CD4-positive, alpha-beta T cell (primary cell): ENCODE measurements at places on chromosomes 7 and 10. TPM values are rescaled to one million over a fixed set of nuclear protein-coding genes. Genes with fewer than 3 reads are reported as not detected.

GRCh38 chr10:68156373-68157185 is 47.3 kb downstream of the MYPN start:
- no peaks in the 10 kb centered on the region for H3K27me3 ChIP-seq
- no peaks in the 10 kb centered on the region for H3K4me1 ChIP-seq
- no peak overlapping the region for H3K4me3 ChIP-seq
- H3K27ac ChIP-seq, result no peak overlapping the region
- peak; percentile 16 for DNase-seq

- H3K4me3 ChIP-seq, result no peak overlapping the region
- no peaks in the 10 kb centered on the region for H3K4me1 ChIP-seq
- H3K27ac ChIP-seq, result no peak overlapping the region
- DNase-seq, result no peak
Measured at GRCh38 chr7:54955696-54956420, 63.0 kb upstream of the EGFR start.

DNA sequence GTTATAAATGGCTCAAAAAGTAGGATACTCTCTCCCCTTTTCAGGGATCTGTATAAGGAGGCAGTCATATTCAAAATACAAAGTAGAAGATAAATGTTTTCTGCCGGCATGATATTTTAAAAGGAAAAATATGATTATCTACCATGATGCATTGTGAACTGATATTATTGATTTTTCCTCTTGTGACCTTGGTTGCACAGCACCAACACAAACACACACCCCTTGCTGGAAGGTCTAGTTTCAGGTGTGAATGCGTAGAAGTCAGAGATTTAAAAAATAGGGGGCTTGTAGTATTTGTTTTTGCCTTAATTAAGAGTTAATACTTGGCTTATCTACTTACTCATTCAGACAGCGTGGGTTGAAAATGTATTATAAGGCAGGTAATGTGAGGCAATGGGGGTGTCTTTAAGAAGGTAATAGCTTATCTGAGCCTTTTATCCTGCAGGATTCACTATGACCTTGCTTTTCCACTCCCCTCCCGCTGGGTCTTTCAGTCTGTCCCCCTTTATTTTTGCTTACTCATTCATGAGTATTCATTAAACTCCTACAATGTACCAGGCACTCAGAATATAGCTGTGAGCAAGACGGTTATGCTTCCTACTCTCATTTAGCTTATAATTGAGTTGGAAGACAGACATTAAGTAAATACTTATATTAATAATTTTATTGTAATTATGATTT is 390.6 kb downstream of the SDK1 start:
- no peaks in the 10 kb centered on the region for H3K4me1 ChIP-seq
- no peaks in the 10 kb centered on the region for H3K36me3 ChIP-seq
- DNase-seq, result no peak
- no peak overlapping the region for H3K4me3 ChIP-seq

DNA sequence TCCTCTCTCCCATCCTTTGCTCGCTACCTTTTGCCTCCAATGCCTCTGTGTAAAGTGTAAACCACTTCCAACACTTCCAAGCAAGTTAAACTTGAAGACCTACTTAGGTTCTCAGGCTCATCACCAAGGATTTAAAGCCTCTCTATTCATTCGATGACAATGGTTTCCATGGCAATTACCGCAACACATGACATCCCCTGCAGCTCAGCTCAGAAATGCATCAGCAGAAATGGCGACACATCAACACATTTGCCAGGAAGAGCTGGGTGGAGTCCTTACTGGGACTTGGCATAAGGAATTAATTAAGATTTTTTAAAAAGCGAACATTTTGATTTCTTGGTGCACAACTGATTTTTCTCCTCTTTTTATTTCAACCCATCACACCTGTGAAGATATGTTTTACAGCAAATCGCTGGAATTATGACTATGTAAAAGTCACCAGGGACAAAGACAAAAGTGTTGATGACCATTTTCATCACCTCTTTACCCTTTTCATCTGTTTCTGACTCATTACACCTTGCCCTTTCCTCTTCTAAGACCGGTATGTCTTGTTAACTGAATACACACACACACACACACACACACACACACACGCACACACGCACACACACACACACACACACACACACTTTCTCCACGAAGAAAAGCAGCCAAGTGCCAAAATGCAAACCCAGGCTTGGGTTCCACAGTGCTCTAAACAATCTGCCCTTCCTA is 453.4 kb upstream of the CELF2 start:
- H3K4me1 ChIP-seq, result no peaks in the 10 kb centered on the region
- H3K27me3 ChIP-seq, result no peaks in the 10 kb centered on the region
- no peaks in the 10 kb centered on the region for H3K36me3 ChIP-seq
- H3K27ac ChIP-seq, result no peak overlapping the region
- no peak for DNase-seq

GRCh38 chr10:97199152-97199551 is 13.4 kb upstream of the SLIT1 start:
- H3K4me1 ChIP-seq, result peaks cover 11% of the 10 kb centered on the region
- H3K4me3 ChIP-seq, result no peak overlapping the region
- peaks cover 5% of the 10 kb centered on the region for H3K27me3 ChIP-seq
- H3K36me3 ChIP-seq, result no peaks in the 10 kb centered on the region

DNA sequence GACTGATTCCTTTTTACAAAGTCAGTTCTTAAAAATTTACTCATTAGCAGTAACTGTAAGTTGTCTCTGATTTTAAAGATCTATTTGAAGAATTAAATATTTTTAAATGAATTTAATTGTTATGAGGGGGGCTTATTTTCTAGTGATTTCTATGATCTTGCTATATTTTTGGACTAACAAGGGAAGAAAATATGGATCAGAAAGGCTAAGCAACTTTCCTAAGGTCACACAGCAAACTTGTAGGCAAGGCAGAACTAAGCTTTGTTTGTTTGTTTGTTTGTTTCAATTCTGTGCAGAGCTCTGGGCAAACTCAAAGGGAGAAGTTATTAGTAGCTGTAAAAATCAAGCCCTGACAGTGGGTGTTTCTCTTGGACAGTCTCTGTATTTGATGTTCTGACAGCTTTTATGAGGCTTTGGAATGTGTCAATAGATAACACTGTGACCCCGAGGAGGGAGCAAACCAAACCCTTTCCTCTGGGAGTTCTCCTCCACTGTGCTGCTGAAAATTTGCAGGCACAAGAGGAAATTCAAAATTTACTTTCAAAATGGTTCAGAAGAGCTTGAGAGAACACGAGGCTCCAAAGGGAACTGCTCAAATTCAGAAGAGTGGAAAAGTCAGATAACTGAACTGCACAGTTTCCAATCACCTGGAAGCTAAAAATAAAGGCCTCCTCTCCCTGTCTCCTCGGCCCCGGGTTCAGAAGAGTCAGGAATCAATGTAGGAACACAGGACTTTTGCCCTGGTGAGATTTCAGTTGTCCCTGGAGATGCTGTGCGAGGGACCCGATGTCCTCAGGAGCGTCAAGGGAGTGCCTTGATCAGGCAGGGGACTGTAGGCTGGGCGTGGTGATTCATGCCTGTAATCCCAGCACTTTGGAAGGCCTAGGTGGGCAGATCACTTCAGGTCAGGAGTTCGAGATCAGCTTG is 325.7 kb downstream of the GATA3 start:
- H3K4me1 ChIP-seq, result no peaks in the 10 kb centered on the region
- no peaks in the 10 kb centered on the region for H3K36me3 ChIP-seq
- H3K27ac ChIP-seq, result no peak overlapping the region

- H3K27ac ChIP-seq, result no peak overlapping the region
- no peaks in the 10 kb centered on the region for H3K4me1 ChIP-seq
- H3K36me3 ChIP-seq, result no peaks in the 10 kb centered on the region
- no peak for DNase-seq
- no peak overlapping the region for H3K4me3 ChIP-seq
Measured at GRCh38 chr10:70992436-70992835, 104.1 kb upstream of the PCBD1 start.

- no peaks in the 10 kb centered on the region for H3K36me3 ChIP-seq
- no peak for DNase-seq
- H3K27ac ChIP-seq, result no peak overlapping the region
- no peaks in the 10 kb centered on the region for H3K27me3 ChIP-seq
Measured at GRCh38 chr10:85447690-85448089, 918.9 kb downstream of the GRID1 start.

GRCh38 chr10:71772832-71773220 is 494 bp downstream of the VSIR start:
- peaks cover 75% of the 10 kb centered on the region for H3K4me1 ChIP-seq
- no peak for DNase-seq
- H3K27me3 ChIP-seq, result no peaks in the 10 kb centered on the region
- H3K4me3 ChIP-seq, result peak overlapping the region; percentile 90
- peak overlapping the region; percentile 88 for H3K27ac ChIP-seq

- H3K27me3 ChIP-seq, result no peaks in the 10 kb centered on the region
- H3K4me1 ChIP-seq, result peaks cover 8% of the 10 kb centered on the region
- H3K36me3 ChIP-seq, result no peaks in the 10 kb centered on the region
- H3K27ac ChIP-seq, result no peak overlapping the region
- no peak for DNase-seq
Measured at GRCh38 chr7:148265896-148266295, 324.7 kb upstream of the C7orf33 start.

DNA sequence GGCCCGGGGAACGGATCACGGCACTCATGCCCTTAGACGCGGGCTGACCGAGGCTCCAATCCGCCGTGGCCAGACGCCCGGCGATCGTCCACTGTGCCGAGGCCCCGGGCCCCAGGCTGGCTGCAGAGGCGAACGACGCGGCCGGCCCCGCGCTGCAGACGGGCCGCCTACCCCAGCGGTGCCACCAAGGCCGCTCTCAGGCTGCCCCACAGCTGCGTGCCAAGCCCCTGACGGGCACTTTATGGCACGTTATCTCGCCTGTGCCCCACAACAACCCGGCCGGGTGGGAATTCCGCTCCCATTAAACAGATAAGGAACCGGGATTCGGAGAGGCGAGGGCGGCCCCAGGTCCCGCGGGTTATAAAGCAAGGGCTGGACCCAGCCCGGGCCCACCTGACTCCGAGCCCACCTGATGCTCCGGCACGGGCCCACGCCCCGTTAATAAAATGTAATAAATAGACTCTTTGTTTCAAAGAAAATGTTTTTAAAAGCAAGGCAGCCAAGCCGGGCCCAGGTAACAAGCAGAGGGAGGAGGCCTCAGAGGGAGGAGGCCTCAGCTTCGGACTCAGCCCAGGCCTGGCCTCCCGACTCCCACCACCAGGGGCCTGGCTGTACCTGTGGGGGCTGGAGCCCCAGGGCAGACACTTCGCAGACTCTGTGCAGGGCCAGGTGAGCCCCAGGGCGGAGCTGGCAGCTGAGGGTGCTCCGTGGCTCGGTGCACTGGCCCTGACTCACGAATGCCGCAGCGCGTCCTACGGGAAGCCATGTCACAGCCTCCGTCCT is 79.7 kb downstream of the FOXL3 start:
- H3K27ac ChIP-seq, result no peak overlapping the region
- H3K36me3 ChIP-seq, result no peaks in the 10 kb centered on the region
- H3K4me3 ChIP-seq, result no peak overlapping the region
- no peak for DNase-seq

- no peaks in the 10 kb centered on the region for H3K36me3 ChIP-seq
- H3K27ac ChIP-seq, result no peak overlapping the region
- no peak for DNase-seq
- H3K4me1 ChIP-seq, result peaks cover 24% of the 10 kb centered on the region
- H3K4me3 ChIP-seq, result no peak overlapping the region
- no peaks in the 10 kb centered on the region for H3K27me3 ChIP-seq
Measured at GRCh38 chr7:151191544-151191943, 4.5 kb upstream of the ASB10 start.

GRCh38 chr10:131473645-131474044 is 162.1 kb upstream of the TCERG1L start:
- DNase-seq, result no peak
- H3K27ac ChIP-seq, result no peak overlapping the region
- H3K36me3 ChIP-seq, result no peaks in the 10 kb centered on the region
- H3K4me3 ChIP-seq, result no peak overlapping the region
- H3K4me1 ChIP-seq, result no peaks in the 10 kb centered on the region
- H3K27me3 ChIP-seq, result peaks cover 7% of the 10 kb centered on the region

- H3K36me3 ChIP-seq, result no peaks in the 10 kb centered on the region
- no peaks in the 10 kb centered on the region for H3K27me3 ChIP-seq
- H3K27ac ChIP-seq, result no peak overlapping the region
- H3K4me1 ChIP-seq, result peaks cover 29% of the 10 kb centered on the region
- no peak overlapping the region for H3K4me3 ChIP-seq
Measured at GRCh38 chr7:24963218-24963617, 16.8 kb downstream of the OSBPL3 start.

GRCh38 chr7:142910031-142910433 is 23.5 kb downstream of the TRPV5 start:
- no peak for DNase-seq
- no peak overlapping the region for H3K4me3 ChIP-seq
- no peak overlapping the region for H3K27ac ChIP-seq
- H3K36me3 ChIP-seq, result no peaks in the 10 kb centered on the region
- H3K27me3 ChIP-seq, result peaks cover 5% of the 10 kb centered on the region

DNA sequence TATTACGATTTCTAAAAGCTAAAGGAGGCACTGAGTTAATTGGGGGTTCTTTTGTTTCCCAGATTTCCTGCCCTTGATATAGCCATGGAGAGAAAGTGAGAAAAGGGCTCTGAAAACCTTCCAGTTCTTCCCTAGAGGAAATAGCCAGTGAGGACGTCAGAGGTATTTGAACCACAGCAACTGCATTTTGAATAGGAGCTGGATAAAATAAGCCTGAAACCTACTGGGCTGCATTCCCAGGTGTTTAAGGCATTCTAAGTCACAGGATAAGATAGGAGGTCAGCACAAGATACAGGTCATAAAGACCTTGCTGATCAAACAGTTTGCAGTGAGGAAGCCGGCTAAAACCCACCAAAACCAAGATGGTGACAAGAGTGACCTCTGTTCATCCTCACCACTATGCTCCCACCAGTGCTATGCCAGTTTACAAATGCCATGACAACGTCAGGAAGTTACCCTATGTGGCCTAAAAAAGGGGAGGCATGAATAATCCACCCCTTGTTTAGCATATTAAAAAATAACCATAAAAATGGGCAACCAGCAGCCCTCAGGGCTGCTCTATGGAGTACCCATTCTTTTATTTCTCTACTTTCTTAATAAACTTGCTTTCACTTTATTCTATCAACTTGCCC is 85.1 kb upstream of the FRMD4A start:
- no peaks in the 10 kb centered on the region for H3K36me3 ChIP-seq
- H3K4me1 ChIP-seq, result peaks cover under 1% of the 10 kb centered on the region
- DNase-seq, result no peak
- H3K27ac ChIP-seq, result no peak overlapping the region
- peaks cover 20% of the 10 kb centered on the region for H3K27me3 ChIP-seq

GRCh38 chr10:34587002-34587679 is 228.0 kb downstream of the PARD3 start:
- H3K36me3 ChIP-seq, result no peaks in the 10 kb centered on the region
- DNase-seq, result no peak
- no peaks in the 10 kb centered on the region for H3K27me3 ChIP-seq

- H3K27ac ChIP-seq, result no peak overlapping the region
- peaks cover 14% of the 10 kb centered on the region for H3K4me1 ChIP-seq
- no peaks in the 10 kb centered on the region for H3K36me3 ChIP-seq
- no peak overlapping the region for H3K4me3 ChIP-seq
- DNase-seq, result no peak
Measured at GRCh38 chr10:117003336-117003735, 1.7 kb downstream of the SHTN1 start.

- DNase-seq, result no peak
- H3K36me3 ChIP-seq, result peaks cover 24% of the 10 kb centered on the region
- H3K27me3 ChIP-seq, result no peaks in the 10 kb centered on the region
- no peak overlapping the region for H3K4me3 ChIP-seq
- peaks cover 16% of the 10 kb centered on the region for H3K4me1 ChIP-seq
- H3K27ac ChIP-seq, result no peak overlapping the region
Measured at GRCh38 chr7:77746824-77747165, 50.5 kb downstream of the RSBN1L start.

The SHTN1 gene
- total RNA-seq, result 0.85 TPM

The GIMAP8 gene
- total RNA-seq, result 2.9 TPM

The YWHAG gene
- total RNA-seq, result 24.3 TPM

The PAX4 gene
- not detected for total RNA-seq

The AKR1E2 gene
- 30.4 TPM for total RNA-seq

The SAMD9 gene
- 19.1 TPM for total RNA-seq

The SLC12A9 gene
- total RNA-seq, result 26.3 TPM
